ENCODE measurements at places on chromosomes 5 and 9.

GRCh38 chr5:39977066-39977655 lies 552.4 kb upstream of the DAB2 start:
- DNase-seq = no peak

- DNase-seq = no peak
These were observed 1016.4 kb upstream of the TYRP1 start for GRCh38 chr9:11676821-11677220.

GRCh38 chr9:115730845-115731244 lies 422.7 kb upstream of the PAPPA start:
- no peak for DNase-seq

DNA sequence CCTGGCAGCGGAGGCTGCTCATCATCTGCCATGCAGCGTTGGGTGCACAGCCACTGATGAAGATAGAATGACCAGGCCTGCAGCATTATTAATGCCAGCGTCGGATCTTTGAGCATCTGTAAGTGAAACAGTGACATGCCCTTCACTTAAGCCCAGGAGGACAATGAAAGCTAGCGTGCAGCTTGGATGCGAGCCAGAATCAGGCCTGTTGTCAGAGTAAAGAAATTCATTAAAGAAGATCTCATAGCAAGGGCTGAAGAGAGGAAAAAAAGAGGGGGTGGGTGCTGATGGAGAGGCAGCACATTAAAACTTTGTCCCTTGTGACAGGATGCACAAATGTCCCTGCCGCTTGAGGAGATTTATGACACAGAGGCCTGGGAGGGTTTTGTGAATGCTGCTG lies 186.1 kb upstream of the MAST4 start:
- DNase-seq = no peak

DNA sequence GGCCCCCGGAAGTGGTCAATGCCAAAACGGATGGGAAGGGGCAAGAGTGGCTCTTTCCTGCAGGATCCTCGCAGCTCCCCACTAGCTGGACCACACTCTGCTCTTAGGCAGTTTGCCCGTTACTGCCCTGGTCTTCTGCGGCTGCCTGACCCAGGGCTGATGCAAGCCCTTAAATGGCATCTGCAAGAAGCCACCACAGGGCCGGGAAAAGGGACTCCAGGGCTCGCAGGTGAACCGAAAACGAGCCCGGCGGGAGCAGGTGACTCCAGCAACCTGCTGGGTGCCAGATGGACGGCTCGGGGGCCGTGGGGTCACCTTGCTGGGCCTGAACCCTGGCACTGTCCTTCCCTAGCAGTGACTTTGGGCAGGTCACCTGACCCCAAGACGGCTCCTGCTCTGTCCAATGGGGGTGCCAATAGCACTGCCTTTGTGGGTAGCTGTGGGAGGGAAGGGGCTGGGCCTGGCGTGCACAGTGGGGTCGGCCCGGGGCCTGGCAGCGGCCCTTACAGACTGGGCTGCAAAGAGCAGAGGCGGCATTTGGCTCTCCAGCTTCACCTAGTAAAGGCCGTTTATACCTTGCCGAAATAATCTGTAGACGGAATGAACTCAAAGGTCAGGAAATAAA lies 1.3 kb downstream of the TMEM250 start:
- DNase-seq = no peak

DNA sequence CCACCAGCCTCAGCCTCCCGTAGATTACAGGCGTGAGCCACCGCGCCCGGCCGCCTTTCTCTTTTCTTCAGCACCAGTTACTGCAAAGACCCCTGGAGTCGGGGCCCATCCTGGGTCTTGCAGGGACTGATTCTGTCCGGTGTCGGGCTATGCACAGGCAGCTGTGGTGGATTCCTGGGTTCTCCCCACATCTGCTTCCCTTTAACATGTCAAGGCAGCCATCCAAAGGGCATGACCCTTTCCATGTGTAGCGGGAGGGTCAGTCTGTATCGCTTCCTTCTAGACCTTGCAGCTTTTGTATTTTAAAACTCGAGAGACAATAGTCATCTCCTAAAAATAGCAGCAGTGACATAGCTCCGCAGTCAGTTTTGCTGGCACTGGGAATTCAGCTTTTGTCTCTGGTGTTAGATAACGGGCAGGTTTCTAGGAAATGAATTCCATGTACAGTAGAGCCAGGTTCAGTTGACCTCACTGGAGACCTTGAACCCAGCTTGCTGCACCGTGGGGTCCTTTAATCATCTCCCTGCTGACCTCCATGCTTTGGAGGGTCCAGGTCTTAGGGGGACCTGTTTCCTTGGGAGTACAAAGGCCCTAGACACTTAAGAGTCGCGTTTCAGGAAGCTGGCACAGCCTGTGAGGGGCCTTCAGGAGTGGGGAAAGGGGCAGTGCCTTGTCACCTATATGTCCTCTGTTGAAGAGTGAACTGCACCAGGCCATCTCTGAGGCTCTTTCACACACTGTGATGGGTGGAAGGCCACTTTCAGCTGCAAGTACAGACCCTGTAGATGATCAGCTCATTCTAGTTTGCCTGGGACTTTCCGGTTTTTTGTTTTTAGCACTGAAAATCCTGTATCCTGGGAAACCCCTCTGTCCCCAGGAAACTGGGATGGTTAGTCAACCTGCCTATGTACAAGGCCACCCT lies 13.8 kb downstream of the ANKRD33B start:
- DNase-seq = no peak

Measured in kidney glomerular epithelial cell (primary cell).